ENCODE measurements at places on chromosomes 2 and 18. TPM values are rescaled to one million over a fixed set of nuclear protein-coding genes. Genes with fewer than 3 reads are reported as not detected.

Gene TCF23
- 0.02 TPM for polyA plus RNA-seq

DNA sequence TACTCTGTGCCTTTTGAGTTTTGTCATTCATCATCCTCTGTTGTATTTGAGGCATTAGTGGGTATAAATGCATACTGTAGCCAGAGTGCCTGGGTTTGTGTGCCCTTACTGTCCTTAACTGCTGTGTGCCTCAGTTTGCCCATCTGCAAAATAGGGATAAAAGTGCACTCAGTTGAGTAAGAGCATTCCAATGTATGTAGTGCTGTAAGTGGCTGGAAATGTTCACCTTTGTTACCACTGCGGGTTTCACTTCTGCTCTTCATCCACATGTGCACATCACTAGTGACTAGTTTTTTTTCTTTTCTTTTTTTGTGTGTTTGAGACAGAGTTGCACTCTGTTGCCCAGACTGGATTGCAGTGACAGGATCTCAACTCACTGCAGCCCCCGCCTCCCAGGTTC is 39.9 kb downstream of the PLEKHB2 start:
- DNase-seq = no peak

DNA sequence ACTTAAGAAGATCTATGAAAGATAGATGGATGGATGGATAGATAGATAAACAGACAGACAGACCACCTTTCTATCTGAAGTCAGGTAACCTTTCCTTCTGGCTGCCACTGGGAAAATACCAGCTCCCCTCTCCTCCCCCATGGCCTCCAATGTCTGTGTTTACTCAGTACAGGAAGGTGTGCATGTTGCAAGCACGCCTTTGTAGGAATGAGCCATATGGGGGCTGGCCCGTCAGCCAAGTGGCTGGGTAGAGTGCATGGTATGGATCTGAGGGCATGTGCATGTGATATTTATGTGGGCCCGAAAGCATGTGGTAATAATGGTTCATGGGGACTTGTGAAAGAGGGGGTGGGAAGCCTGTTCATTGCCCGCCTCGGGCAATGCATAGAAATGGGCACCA is 109.2 kb upstream of the FZD7 start:
- no peak for DNase-seq

DNA sequence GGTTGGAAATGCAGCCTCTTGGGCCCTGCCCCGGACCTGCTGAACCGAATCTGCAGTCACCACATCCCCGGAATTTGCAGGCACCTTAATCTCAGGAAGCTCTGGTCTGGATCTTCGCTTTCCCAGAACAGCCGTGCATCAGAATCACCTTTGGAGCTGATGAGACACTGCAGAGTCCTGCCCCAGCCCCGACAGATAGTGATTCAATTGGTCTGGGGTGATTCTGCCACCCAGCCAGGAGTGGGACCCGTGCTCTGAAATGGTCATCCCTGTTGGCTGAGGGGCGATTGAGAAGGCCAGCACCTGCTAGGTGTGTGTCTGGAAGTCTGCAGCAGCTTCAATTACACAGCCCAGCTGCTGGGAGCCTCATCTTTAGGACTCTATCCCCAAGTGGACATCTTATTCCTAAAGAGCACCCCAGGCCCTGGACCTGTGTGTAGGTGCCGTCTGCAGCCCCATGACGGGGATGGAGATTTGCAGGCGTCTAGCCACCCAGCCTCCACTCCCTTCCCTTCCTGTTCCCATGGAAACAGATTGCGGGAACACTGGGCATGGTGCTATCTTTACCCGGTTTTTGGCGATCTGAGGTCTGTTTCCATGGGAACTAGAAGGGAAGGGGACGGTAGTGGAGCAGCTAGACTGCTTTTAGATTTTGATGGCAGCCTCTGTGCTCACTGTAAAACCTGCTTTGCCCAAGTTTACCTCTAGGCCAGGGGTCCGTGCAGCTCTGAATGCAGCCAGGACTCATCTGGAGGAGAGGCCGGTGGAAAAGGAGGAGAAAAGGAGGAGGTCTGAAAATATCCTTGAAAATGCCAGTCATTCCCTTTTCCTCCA is 156.1 kb downstream of the LDLRAD4 start:
- no peak for DNase-seq

GRCh38 chr2:10911291-10912075 is at the start of gene KCNF1:
Gene KCNF1, plus strand, starts transcription at chr2:10911934. Its CDS starts 493 bp downstream, at chr2:10912427.
- DNase-seq = no peak

DNA sequence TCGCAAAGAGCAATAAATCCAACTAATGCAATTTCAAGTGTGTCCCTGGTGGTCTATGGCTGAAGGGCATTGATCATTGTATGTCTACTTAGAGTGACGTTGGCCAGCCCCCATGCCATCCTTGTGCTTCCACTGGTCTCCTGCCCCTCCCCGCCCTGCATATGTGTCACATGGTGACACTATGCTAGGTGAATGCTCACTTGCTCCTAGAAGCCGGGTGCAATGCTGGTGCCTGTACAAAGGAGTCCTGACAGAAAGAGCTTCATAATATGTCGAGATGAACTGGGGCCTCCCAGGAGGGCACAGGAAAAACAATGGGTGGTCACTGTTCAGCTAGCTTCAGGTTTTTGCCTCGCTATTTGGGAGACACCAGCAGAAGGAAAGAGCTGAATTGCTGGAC is 5.9 kb upstream of the TRABD2A start:
- no peak for DNase-seq

- DNase-seq = no peak
Measured at GRCh38 chr2:222734703-222735014, 63.2 kb downstream of the MOGAT1 start.

- no peak for DNase-seq
Measured at GRCh38 chr18:48270929-48271328, 138.3 kb downstream of the ZBTB7C start.

GRCh38 chr2:61291851-61292575 is 130.0 kb downstream of the C2orf74 start:
- no peak for DNase-seq
